ENCODE measurements at places on chromosomes 3 and 15.

- DNase-seq, result no peak
Measured at GRCh38 chr15:48427960-48428547, 96.8 kb downstream of the DUT start.

- DNase-seq, result no peak
Measured at GRCh38 chr3:4223777-4224176, 79.4 kb upstream of the SETMAR start.

GRCh38 chr15:70060993-70061305 is 36.8 kb downstream of the TLE3 start:
- no peak for DNase-seq

DNA sequence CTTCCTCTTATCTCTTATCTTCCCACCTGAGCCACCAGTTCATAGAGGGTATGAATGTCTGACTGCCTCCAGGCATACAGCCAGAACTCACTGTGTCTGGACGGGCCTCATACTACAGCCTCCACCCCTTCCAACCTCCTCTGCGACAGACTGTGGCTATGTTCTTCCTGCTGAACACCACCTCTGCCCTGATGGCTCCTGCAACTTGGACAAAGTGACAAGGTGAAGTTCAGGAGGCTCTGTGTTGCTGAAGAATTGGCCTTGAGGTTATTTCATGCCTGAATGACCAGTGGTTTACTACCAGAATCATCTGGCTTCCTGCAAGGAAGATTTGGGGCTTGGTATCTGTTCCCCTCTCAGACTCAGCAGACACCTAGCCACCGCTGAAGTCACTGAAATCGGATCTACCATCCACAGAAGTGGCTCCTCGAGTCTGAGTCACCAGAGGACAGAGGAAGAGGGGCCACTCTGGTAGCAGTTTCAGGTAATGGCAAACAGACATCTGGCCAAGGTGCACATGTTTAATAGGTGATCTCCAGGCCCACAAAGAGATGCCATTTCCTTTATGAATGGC is 14.2 kb upstream of the ULK3 start:
- no peak for DNase-seq

DNA sequence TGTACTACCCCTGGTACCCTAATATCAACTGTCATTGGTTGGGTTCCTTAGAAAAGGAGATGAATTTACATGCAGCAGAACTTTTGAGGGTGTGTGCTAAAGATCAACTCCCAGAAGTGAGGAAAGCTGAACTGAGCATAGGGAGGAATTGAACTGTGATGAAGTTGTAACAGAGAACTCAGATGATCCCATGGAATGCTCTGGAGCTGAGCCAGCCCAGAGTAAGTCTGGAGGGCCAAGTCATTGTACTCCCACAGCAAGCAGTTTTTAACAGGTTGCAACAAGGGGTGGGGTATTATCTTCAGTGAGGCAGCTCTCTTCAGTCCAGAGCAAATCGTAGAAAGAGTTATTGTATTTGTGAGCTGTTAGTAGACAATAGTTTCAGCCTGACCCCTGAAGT is 572.3 kb downstream of the PYDC2 start:
- DNase-seq, result no peak

DNA sequence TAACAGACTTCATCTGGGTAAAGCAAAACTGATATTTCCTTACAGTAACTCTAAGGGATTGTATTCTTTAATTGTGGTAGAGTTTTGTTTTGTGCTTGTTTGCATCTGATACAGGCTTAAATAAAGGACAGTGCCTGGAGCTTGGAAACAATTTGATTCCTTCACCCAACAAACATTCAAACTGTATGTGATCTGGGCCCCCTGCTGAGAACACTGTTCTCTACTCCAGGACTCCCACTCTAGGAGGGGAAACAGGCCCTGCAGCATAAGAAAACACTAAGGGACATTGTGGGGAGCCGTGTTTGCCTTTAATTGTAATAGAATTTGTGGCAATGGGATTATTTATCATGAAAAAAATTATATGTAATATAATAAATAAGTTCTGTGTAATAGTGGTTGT is 56.9 kb downstream of the CTDSPL start:
- no peak for DNase-seq

- no peak for DNase-seq
Measured at GRCh38 chr15:32679298-32679690, 37.8 kb downstream of the SCG5 start.

Measured in T-helper 2 cell (primary cell).